ENCODE measurements at places on chromosomes 2 and 18.
A peak's percentile ranks its signal among the peaks of the same experiment; 100 is the strongest.

GRCh38 chr2:43469094-43469493 lies 126.7 kb downstream of the THADA start:
- no peak for DNase-seq

- DNase-seq, result no peak
These were observed 317.8 kb downstream of the EPHA4 start for GRCh38 chr2:221254299-221254698.

DNA sequence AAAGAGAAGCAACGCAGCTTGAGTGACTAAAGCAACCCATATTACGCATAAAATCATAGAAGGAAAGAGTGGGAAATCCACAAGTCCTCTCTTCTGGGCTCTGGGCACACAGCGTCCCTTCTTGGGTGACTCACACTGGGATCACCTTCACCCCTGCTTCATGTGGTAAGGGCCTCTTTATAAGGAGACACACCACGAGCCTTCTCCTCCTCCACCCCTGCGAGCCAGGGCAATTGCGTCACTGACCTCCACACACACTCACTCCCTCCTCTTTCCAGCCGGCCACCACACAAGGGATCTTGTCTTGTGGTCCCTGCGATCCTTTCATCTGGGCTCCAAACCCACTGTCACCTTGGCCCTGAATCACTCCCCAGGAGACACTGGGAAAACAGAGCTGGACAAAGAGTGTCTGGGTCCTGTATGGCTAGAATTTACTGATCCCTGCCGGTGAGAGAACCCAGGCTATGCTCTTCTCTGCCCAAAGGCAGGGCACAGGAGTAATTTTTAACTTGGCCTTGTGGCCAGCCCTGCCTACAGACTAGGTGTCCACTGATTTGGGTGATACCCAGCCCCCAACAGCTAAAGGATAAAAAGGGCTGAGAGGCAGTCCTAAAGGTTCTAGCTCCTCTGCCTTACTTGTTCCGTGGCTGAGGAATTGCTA lies 35.3 kb downstream of the NHEJ1 start:
- no peak for DNase-seq

GRCh38 chr2:172607379-172607928 lies 51.6 kb downstream of the PDK1 start:
- DNase-seq, result no peak

DNA sequence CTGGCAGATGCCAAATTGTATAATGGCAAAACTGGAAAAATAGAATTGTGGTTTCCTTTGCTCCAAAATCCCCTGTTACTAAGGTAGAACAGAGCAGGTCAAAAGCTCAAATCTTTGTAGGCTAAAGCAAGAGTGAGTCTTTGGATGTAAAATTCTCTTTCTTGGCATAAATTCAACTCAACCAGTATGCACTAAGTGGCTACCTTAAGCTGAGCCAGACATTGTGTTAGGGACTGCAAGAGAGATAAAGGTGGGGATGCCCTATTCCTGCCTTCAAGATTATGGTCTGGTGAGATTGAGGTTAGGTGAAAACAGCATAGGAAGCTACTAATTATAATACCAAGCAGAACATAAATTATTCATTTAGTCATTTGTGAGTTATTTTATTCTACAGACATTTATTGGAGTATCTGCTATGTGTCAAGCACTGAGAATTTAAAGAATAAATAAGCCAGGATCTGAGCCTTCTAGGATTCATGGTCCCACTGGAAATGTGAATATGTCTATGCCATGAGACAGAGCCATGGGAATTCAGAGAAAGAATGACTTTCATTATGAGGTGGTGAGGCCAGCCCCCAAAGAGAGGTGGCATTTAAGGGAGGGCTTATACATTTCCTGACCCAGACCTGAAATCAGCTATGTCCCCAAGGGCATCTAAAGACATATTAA lies 198.0 kb upstream of the NCKAP5 start:
- no peak for DNase-seq

- no peak for DNase-seq
These were observed 481.9 kb downstream of the METTL4 start for GRCh38 chr18:2089396-2089795.

GRCh38 chr2:62568074-62568473 lies 62.1 kb upstream of the TMEM17 start:
- DNase-seq, result no peak

- DNase-seq, result no peak
These were observed 293.2 kb upstream of the FIGN start for GRCh38 chr2:164028814-164029534.

DNA sequence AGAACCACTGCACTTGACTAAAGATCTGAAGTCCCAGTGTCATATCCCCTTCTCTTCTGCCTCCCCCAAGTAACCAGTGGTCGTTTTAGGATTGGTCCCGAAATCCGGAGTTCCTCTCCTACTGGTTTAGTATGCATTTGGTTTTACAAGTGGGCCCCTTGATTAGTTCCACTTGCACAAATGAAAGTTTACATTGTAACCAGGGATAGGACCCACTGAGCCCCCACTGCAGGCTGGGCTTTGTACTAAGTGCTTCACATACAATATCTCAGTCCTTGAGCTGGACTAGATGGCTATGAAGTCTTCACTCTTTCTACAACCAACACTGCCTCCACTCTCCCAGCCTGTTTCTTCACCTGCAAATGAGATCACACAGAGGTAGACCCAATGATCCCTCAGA lies 50.4 kb downstream of the CYRIA start:
- DNase-seq, result no peak

- no peak for DNase-seq
These were observed 881.6 kb upstream of the PIK3C3 start for GRCh38 chr18:41073372-41073954.

DNA sequence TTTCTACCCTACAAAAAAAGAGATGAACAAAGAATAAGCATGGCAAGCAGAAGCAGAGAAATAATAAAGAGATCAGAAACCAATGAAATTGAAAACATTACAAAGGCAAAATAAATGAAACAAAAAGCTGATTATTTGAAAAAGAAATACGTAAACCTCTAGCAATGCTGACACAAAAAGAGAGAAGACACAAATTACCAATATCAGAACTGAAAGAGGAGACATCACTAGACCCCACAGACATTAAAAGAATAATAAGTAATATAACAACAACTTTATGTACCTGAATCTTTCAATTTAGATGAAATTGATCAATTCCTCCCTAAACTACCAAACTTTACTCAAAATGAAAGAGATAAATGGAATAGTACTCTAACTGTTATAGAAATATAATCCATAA lies 75.9 kb downstream of the TMEM163 start:
- DNase-seq, result no peak

GRCh38 chr2:134846213-134846612 lies 7.8 kb downstream of the ACMSD start:
- DNase-seq, result no peak

- DNase-seq, result no peak
These were observed 56.5 kb downstream of the SLC8A1 start for GRCh38 chr2:40395169-40396073.

DNA sequence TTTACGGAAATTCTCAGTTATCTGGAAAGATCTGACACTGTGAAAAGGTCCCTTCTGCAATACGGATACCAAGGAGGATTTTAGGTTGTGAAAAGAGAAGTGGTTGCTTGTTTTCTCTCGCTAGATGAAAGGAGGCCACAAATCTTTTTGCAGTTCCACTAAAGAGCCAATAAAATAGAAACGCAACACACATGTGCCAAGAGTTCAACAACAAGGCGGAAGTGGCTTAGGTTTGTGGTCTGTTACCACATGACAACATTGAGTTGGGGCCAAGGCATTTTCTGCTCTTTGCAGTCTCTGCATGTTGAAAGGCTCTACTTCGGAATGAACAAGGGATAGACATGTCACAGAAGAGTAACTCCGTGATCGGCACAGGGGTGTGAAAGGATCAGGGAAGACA lies 115.7 kb upstream of the OSR1 start:
- DNase-seq, result peak; percentile 61

- no peak for DNase-seq
These were observed 240.0 kb downstream of the LOXHD1 start for GRCh38 chr18:46416706-46417638.

- DNase-seq, result no peak
These were observed 13.2 kb downstream of the ITGB1BP1 start for GRCh38 chr2:9410108-9410507.

- DNase-seq, result no peak
These were observed 5.0 kb downstream of the HAAO start for GRCh38 chr2:42787424-42787787.

DNA sequence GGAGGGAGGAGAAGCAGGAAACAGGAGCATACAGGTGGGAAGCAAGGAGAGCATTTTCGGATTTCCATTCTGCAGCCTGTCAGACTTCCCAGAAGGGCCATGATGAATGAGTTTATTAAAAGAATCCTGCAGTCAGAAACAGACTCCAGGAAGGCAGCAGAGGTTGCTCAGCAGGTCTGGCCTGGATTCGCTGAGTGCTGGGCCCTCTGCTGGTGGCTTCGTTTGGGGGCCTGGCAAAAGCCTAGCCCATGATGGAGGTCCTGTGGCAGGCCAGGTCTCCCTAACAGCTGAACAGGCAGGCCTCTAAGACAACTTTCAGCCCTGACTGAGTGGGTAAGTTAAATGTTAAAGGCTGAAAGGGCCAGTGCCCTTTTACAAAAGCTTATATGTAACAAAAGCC lies 108.2 kb upstream of the CAPN13 start:
- no peak for DNase-seq

GRCh38 chr2:207408086-207408794 lies 121.5 kb upstream of the CREB1 start:
- DNase-seq, result no peak

DNA sequence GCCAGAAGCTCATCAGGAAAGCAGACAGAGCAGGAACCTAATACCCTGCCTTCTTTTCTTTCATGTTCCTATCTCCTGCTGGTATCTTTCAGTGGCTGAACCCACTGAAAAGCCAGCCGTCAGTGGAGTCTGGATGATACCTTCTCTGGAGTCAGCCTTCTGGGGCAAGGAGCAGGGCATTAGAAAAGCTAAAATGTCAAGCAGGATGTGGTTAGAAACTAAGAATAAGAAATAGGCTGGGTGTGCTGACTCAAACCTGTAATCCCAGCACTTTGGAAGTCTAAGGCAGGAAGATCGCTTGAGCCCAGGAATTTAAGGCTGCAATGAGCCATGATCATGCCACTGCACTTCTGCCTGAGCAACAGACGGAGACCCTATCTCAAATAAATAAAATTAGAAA lies 642.0 kb upstream of the FSHR start:
- DNase-seq, result no peak

- no peak for DNase-seq
These were observed 16.3 kb downstream of the MARCHF7 start for GRCh38 chr2:159728629-159729028.

DNA sequence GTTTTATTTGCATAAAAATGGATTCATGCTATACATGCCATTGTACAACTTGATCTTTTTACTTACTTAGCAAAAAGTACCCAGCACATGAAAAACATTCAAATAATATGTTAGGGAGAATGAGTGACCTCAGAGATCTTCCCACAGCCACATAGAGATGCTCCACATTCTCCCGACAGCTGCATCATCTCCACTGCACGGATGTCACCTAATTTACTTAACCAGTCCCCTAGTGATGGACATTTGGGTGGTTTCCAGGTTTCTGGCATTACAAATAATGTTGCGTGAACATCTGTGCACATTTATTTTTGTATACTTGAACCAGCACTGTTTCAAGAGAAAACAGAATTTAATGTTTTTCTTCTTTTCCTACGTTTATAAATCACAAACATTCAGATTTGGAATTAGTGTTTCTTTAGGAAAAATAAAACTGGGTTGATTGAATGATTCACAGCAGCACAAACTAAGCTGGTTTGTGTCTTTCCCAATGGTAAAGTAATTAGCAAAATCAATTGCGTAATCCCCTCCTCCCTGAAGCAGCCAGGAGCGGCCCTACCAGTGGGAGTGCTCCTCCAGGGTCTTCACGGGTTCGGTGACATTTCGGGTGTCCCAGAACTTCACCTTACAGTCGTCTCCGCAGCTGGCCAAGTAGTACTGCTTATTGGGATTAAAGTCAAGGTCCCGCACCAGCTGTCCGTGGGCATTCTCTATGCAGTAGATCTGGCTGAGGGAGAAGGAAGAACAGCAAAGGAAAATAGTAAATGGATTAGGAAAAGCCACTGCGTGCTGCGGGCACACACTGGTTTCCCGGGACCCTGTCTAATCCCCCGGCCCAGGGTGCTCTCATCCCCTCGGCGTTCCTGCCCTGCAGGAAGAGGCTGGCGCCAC lies 183.9 kb downstream of the EIPR1 start:
- DNase-seq, result no peak

GRCh38 chr2:37402636-37403035 lies 58.2 kb downstream of the QPCT start:
- DNase-seq, result no peak

DNA sequence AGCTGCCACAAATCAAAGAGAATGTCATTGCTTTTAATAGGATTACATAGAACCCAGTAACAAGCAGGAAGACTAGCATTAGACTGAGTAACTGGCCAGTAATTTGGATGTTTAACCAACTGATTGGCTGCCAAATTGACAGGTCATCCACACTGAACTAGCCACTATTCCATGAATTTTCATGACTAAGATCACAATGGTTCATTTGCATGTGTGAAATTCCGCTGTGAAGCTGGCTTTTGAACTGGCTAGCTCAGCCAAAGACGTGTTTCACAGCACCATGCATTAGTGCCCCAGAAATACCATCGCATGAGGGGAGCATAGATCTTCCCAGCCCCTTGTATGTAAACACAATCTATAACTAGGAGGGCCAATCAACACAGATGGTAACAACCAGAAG lies 649.8 kb downstream of the ARHGAP15 start:
- no peak for DNase-seq

DNA sequence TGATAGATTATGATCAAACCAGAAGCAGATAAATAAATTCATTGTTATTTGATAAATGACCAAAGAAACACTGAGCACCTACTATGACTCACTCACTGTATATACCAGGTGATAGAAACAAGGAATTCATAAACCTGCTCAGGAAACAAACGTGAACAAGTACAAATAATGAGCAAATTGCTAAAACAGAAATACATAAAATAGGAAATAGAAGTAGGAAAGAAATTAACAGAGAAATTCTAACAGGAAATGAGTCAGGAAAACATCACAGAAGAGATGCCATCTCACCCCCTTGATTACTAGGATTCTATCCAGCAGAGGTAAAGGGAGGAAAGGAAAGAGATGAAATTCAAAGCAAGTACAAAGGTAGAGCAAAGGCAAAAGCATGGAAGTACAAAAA lies 31.3 kb downstream of the EXOC6B start:
- no peak for DNase-seq

- no peak for DNase-seq
These were observed 167.4 kb downstream of the THSD7B start for GRCh38 chr2:136932700-136933099.

GRCh38 chr18:77004555-77005380 lies 127.8 kb downstream of the MBP start:
- DNase-seq, result peak; percentile 8

All from activated T-helper 1 cell treated with anti-CD3 and anti-CD28 coated beads, Interleukin-12 subunit alpha, Interleukin-12 subunit beta, Interleukin-2, Interleukin-4 antibody, amounts not matched to agents 30 ng/mL and 10 ng/mL and 1 ng/mL, durations not matched to agents 14 hours and 24 hours and 36 hours (primary cell).